ENCODE measurements at places on chromosomes 5 and 9.

DNA sequence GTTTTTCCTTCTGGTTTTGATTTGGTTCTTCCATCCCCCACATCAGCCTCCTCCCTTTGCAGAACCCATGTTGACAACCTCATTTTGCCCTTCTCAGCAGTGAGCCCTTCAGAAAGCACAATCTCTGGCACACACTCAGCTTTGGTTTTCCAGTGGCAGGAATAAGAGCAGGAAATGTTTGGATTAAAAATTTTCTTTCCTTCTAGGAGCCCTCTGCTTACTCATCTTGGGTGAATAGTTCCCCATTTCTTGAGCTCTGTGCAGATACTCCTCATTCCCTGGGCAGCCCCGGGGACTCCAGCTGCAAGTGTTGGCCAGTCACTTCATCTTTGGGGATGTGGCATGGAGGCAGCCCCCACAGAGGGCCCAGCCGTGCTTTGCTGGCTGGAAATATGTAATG is 170.5 kb downstream of the NR3C1 start:
- no peak for DNase-seq

GRCh38 chr9:16459421-16460148 is 410.9 kb downstream of the BNC2 start:
- DNase-seq = no peak

- peak; percentile 44 for DNase-seq
Measured at GRCh38 chr5:142922223-142922952, 152.2 kb downstream of the ARHGAP26 start.

- no peak for DNase-seq
Measured at GRCh38 chr5:172219296-172219695, 25.3 kb downstream of the EFCAB9 start.

DNA sequence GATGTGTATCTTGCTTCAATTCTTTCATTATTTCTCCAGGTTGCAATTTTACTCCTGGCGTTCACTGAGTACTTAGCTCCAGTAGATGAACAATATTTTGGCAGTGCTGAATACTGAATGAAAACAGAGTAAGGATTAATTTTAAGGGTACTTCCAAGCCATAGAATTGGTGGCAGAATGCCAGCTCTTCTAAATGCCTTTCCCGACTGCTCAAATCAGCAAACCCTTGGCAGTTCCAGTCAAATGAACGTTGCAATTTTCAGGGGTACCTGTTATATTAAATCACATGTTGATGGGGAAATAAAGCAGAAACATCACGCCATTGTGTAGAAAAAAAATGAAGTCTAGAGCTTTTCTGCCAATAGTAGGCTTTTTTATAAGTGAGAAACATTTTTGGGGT is 282.4 kb upstream of the RPS23 start:
- no peak for DNase-seq

- DNase-seq = no peak
Measured at GRCh38 chr9:131885144-131885609, 145.3 kb upstream of the RAPGEF1 start.

DNA sequence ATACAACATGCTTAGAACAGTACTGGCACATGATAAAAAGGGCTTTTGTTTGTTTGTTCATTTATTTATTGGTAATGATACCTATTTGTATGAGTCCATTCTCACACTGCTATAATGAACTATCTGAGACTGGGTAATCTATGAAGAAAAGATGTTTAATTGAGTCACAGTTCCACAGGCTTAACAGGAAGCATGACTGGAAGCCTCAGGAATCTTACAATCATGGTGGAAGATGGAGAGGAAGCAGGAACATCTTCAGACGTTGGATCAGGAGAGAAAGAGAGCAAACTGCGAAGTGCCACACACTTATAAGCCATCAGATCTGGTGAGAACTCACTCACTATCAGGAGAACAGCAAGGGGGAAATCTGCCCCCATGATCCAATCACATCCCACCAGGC is 847.7 kb downstream of the CDH18 start:
- DNase-seq = no peak

GRCh38 chr5:13412040-13412595 is 532.4 kb downstream of the DNAH5 start:
- DNase-seq = no peak

Measured in CD4-positive, alpha-beta T cell treated with Interleukin-15 for 4 hours (primary cell).